ENCODE measurements at places on chromosomes 16 and 17.

- DNase-seq, result no peak
These were observed 101.3 kb upstream of the C17orf78 start for GRCh38 chr17:37274461-37274860.

- no peak for DNase-seq
These were observed 42.7 kb downstream of the GNAO1 start for GRCh38 chr16:56233795-56234566.

GRCh38 chr16:28986492-28986891 lies 1.6 kb downstream of the LAT start:
- DNase-seq, result no peak

GRCh38 chr17:83131401-83132011 lies 52.1 kb downstream of the METRNL start:
- no peak for DNase-seq

DNA sequence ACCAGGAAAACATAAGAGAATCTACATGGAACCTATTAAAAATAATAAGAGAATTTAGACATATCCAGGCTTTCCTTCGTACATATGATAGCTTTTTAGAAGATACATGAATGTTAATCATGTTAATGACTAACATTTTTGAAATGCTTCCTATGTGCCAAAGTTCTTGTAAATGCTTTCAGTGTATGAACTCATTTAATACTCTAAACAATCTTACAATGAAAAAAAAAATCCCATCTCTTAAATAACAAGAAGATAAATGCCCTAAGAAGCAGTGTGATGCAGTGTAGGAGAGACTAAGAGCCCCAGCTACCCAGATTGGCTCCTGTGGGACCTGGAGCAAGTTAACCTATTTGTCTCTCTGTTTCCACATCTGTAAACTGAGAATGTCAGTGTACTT lies 220.4 kb upstream of the MYOCD start:
- no peak for DNase-seq

GRCh38 chr16:56709443-56710040 lies 20.4 kb upstream of the NUP93 start:
- DNase-seq, result no peak

DNA sequence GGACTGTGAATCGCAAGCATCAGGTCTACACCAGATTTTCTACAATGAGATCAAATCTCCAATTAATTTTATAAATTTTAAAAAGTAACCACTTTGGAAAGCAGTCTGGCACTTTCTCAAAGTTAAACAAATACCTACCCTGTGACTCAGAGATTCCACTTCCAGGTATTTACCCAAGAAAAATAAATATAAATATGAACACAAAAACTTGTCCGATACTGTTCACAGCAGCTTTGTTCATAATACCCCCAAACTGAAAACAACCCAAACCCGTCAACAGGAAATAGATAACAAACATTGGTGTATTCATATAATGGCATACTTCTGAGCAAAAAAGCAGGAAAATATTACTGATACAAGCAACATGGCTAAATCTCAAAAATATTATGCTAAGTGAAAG lies 12.1 kb downstream of the ZDHHC7 start:
- no peak for DNase-seq

DNA sequence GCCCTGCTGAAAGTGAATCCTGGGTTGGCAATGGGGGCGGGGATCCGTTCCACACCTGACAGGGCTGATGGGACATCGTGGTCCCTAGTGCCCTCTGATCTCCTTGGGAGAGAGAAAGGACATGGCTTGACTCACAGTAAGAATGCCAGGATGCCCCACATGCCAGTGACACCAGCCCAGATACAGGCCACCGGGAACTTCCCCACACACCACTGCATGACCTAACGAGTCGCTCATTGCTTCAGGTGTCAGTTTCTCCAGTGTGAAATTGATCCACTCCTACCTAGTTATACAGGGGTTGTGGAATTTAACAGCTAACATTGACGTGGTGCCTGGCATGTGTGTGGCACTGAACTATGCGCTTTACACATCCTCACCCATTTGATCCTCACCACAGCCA lies 7.5 kb downstream of the CD300LG start:
- DNase-seq, result no peak

GRCh38 chr16:26742040-26742439 lies 324.7 kb upstream of the C16orf82 start:
- DNase-seq, result no peak

GRCh38 chr17:80786470-80786869 lies 205.2 kb upstream of the CHMP6 start:
- DNase-seq, result peak; percentile 40

- no peak for DNase-seq
These were observed 343.0 kb downstream of the RBFOX1 start for GRCh38 chr16:7675628-7676027.

DNA sequence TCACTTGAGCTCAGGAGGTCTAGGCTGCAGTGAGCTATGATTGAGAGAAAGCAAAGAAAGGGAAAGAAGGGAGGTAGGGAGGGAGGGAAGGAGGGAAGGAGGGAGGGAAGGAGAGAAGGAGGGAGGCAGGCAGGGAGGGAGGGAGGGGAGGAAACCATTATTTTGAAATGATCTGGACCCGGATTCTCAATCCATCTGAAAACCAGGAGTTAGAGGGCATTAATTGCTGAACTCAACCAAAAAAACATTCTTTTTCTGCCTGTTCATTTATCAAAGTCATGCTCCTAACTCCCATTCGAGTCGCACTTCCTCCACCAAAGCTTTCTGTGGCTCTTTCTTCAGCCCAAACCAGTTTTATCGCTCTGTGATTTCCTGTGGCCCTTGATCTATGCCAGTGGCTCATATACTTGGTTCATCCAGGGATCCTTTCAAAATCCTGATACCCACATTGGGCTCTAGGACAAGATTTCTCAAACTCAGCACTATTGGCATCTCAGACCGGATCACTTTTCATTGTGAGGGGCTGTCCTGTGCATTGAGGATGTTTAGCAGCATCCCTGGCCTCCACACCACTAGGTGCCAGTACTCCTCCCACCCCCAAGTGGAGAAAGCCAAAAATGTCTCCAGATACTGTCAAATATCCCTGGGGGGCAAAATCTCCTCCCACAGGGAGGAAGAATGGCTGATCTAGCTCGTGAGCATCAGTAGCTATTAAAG lies 38.2 kb downstream of the CMTM4 start:
- no peak for DNase-seq

DNA sequence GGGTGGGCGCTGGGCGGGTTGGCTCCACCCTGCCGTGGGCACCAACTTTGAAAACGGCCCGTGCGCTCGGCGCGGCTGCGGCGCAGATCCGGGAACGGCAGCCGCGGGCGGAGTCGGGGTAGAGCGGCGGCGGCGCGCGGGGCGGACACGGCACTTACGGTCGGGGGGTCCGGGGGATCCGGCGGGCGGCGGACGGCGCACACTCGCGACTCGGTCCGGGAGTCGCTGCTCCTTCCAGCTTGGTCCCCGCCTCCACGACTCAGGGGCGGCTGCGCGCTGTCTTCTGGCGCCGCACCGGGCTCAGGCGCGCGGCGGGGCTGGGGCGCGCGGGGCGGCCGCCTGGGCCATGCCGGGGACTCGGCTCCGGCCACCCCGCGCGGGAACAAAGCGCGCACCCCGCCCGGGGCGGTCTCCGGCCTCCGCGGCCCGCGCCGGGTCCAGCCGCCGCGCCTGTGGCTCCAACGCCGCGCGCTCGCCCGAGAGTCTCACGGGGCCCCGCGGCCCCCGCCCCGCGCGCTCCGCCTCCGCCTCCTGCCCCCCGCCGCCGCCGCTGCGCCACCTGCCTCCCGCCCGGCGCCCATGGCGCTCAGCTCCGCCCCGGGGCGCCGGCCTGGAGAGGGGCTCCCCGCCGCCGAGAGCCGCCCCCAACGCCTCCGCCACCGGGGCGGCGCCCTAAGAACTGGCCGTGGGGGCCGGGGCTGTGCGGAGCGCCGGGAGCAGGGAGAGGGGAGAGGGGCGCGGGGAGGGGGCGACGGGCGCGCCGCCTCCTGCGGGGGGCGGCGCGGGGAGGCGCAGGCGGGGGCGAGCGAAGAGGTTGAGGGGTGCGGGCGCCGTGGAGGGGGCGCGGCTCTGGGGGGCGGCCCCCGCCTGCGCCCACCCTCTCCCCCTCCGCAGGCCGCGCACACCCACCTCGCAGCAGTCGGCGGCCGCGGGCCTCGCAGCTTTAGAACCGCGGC lies 35.9 kb downstream of the CBFA2T3 start:
- DNase-seq, result no peak

DNA sequence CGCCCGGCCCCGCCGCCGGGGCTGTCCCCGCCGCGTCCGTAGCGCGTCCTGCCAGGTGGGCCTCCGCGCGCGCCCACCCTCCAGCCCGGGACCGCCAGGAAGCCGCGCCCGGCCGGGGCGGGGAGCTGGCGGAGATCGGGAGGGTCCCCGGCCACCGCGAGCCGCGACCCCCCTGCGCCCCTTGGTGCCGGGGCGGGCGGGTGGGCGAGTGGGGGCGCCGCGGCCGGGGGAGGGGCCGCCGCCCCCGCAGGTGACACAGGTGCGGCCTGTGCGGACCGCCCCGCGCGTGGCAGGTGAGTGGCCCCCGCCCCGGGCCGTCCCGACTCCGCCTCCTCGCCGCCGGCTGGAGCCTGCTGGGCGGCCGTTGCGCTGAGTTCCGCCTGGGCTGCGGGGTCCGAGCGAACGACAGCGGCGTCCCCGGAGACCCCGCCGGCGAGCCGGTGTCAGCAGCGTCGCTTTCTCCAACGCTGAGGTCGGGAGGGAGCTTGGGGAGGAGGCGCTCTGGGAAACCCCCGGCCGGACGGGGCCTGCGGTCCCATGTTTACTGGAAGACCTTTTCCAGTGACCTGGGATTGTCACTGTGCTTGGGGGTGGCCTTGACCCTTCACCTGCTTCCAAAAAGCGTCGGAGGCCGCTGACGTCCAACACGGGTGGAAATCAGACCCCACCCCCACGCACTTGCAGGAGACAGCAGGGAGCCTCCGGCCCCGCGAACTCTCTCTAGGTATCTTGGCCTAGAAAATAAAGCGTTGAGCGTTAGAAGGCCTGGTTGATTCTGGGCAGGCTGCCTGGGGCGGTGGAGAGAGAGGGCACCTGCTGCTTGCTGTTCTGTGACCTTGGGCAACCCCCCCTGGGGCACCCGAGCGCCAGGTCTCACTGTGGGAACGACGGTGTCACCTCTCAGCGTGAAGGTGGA lies 542 bp downstream of the KLHL36 start:
- no peak for DNase-seq

GRCh38 chr17:71067669-71068407 lies 898.5 kb downstream of the KCNJ2 start:
- no peak for DNase-seq

DNA sequence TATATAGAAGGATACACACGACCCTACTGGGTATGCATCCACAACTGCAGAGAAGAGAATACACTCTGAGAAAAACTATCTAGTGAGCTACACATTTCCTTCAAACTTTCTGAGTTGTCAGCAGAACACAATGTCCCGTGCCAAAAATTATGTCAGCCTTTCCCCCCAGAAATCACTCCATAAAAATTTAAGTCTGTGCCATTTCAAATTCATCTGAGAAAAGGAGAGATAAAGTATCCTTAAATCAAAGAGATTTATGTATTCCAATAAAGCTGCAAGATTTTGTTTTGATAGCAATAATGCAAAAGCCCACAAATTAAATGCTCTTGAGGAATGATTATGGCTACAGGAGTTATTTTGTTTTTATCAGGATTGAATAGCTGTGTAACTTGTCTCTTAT lies 760.1 kb downstream of the CDH11 start:
- DNase-seq, result no peak

DNA sequence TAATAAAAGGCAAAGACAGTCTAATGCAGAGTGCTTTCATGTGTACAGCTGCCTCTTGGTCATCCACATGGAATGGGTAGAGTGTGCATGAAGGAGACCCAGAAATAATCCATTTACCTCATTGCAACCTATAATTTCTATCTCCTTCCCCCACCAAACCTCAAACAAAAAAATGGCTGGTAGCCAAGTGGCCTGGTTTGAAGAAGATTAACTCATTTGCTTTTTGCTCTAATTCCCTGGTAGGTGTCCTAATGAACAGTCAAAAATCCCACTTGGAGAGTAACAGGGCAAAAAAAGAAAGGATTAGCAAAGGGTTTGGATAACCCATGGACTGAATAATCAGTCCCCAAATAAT lies 13.0 kb upstream of the LYRM9 start:
- no peak for DNase-seq

DNA sequence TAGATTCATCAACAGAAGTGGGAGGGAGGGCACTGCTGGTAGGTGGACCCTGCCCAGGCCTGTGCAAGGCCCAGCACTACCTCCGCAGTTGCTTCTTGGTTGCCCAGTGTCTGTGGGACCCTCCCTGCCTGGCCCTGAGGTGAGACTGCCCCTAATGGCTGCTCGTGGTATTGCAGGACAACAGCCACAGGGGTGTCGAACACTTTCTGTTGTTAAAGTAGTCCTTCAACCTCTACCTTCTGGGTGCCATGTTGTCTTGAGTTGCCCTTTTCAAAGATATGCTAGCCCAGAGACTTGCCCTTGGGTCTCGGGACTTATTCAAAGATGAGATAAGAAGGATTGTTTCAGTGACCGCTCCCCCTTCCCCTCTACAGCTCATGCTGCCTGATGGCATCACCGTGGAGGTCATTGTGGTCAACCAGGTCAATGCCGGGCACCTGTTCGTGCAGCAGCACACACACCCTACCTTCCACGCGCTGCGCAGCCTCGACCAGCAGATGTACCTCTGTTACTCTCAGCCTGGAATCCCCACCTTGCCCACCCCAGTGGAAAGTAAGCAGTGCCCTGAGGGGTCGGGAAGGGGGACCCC lies 29.1 kb downstream of the AKAP1 start:
- DNase-seq, result no peak

GRCh38 chr16:56910654-56911539 lies 21.0 kb upstream of the HERPUD1 start:
- no peak for DNase-seq

- DNase-seq, result peak; percentile 59
These were observed 1.1 kb upstream of the CRHR1 start for GRCh38 chr17:45782889-45783592.

GRCh38 chr16:85136213-85136701 lies 24.0 kb upstream of the CIBAR2 start:
- DNase-seq, result no peak

GRCh38 chr16:4306470-4307214 lies 9.2 kb upstream of the GLIS2 start:
- DNase-seq, result peak; percentile 82

GRCh38 chr17:42818379-42818778 lies 5.7 kb downstream of the BECN1 start:
- DNase-seq, result no peak

DNA sequence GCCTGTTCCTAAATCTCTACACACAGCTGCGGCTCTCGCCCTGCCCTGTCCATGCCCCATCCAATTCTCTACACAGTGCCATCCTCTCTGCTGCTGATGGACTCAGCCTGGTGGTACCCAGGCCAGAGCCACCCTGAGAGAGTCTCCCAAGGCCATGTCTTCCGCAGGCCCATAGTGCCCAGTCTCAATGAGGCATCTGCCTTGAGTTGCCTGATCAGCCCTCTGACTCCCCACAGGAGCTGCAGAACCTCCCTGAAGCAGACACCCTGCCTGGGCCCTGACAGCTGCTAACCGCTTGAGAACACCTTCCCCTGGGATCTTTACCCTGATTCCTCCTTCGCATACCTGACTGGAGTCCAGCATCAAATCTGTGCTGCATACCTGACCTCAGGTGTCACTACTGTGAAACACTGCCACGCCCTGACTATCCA lies 13.3 kb downstream of the TSPOAP1 start:
- no peak for DNase-seq

GRCh38 chr16:84766978-84767773 lies 52.6 kb upstream of the CRISPLD2 start:
- DNase-seq, result peak; percentile 89

GRCh38 chr16:10877472-10877946 lies 507 bp downstream of the CIITA start:
- no peak for DNase-seq

- DNase-seq, result no peak
These were observed at the start of gene NTN1 for GRCh38 chr17:9021158-9021991. TSS of gene NTN1 (plus strand) at chr17:9021510. CDS start at chr17:9022374, 864 bp downstream.
